ENCODE measurements at places on chromosomes 5 and 9.

- DNase-seq: no peak
Measured at GRCh38 chr9:136462664-136463063, 20.2 kb downstream of the SEC16A start.

- no peak for DNase-seq
Measured at GRCh38 chr9:113380869-113381378, 4.1 kb upstream of the HDHD3 start.

GRCh38 chr9:112012026-112012902 is 115.7 kb downstream of the UGCG start:
- no peak for DNase-seq

- DNase-seq: no peak
Measured at GRCh38 chr5:128116445-128116844, 32.9 kb downstream of the SLC12A2 start.

GRCh38 chr5:586751-587285 is 25.3 kb upstream of the CEP72 start:
- DNase-seq: no peak

GRCh38 chr9:136681945-136682699 is 5.1 kb downstream of the AGPAT2 start:
- no peak for DNase-seq

- no peak for DNase-seq
Measured at GRCh38 chr5:30040488-30041118, 1152.9 kb upstream of the CDH6 start.

DNA sequence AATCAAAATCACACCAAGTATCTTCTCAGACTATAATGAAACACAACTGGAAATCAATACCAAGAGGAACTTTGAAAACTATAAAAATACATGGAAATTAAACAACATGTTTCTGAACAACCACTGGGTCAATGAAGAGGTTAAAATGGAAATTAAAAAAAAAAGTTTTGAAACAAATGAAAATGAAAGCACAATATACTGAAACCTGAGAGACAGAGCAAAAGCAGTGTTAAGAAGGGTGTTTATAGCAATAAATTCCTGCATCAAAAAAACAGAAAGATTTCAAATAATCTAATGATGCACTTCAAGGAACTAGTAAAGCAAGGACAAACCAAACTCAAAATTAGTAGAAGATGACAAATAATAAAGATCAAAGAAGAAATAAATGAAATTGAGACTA is 92.0 kb downstream of the TMEM232 start:
- DNase-seq: no peak

DNA sequence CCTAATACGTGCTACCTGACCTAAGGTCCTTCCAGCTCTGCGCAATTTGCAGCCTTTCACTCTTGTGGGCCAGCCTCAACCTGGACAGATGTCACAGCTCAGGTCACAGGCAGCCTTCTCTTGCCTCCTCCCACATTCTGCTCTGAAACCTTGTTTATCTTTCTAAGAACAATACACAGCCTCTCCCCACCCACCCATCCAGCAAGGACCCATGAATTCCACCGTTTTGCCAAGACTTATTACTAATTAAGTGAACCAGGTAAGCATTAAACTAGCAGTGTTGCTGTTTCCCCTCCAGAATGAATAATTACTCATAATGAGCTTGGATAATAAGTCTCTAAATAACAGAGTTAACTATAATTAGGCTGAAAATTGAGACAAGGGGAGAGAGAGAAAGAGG is 11.0 kb downstream of the FABP6 start:
- no peak for DNase-seq

- DNase-seq: no peak
Measured at GRCh38 chr5:160627921-160628618, 206.4 kb downstream of the PTTG1 start.

GRCh38 chr5:123138774-123139173 is 49.7 kb downstream of the PRDM6 start:
- no peak for DNase-seq

DNA sequence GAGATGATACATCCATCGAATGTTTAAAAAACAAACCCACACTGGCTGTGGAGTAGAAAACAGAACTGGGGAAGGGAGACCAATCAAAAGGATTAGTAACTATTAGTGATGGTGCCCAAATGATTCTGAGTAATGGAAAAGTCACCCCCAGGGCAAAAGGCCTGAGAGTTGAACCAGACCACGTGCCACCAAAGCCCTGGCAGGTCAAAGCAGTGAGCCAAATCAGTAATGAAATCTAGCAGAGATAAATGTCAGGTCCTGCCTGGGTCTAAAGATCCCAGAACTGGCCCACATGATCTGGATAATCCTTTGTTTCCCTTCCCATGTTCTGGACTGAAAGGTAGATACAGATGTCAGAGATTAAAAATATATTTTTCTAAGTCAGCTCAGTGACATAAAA is 9.4 kb downstream of the OTULINL start:
- no peak for DNase-seq

DNA sequence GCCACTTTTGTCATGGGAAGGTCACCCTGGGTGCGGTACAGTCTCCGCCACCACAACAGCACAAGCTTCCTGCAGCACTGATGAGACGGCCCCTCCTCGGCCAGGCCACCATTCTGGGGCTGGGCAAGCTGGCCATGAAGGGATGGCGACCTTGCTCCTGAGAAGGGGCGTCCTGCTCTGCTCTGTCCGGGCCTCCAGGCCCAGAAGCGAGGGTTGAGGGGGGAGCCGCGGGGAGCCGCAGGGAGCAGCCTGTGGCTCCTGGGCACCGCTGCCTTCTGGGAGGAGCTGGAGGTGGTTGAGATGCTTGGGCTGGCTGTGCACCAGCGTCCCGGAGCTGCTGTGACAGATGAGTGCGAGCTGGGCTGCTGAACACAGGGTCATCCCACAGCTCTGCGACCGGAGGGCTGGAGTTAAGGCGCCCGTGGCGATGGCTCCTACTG is 84.3 kb upstream of the RAPGEF1 start:
- DNase-seq: no peak

- DNase-seq: no peak
Measured at GRCh38 chr5:131262953-131263541, 806 bp upstream of the CDC42SE2 start.

GRCh38 chr5:62385131-62385530 is 18.6 kb downstream of the DIMT1 start:
- DNase-seq: no peak

DNA sequence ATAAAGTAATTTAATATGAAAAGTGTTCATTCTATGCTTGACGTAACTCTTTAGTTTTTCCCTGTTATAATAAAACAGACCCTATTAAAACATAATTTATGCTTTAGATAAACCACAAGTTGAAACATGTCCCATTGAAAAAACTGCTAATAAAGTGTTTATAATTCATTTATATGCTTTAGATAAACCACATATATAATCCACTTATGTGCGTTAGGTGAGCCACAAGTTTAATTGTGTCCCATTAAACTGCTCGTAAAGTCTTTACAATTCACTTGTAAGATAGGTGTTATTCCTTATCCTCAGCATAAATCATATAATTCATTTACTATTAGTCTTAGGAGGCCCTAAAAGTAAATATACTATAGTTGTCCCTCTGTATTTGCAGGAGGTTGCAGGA is 3.6 kb downstream of the NIPSNAP3B start:
- DNase-seq: no peak

- DNase-seq: no peak
Measured at GRCh38 chr5:115372146-115372545, 75.7 kb upstream of the CCDC112 start.

DNA sequence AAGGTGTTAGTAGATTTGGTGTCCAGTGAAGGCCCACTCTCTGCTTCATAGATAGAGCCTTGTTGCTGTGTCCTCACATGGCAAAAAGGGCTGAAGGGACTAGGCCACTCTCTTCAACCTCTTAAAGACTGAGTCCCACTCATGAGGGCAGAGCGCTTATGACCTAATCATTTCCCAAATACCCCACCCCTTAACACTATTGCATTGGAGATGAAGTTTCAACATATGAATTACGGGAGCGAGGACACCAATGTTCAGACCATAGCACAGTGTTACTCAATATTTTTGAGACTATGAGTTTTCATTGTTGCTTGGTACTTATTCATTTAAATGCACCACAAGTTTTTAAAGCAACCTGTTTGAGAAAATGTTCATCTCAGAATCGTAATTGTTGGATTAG is 8.8 kb upstream of the OTULINL start:
- no peak for DNase-seq

GRCh38 chr9:70551801-70552200 is 137.3 kb upstream of the KLF9 start:
- DNase-seq: no peak
